ENCODE measurements at places on chromosomes 7 and 10.
A peak's percentile ranks its signal among the peaks of the same experiment; 100 is the strongest.

GRCh38 chr10:113853578-113854012 is 287 bp downstream of the DCLRE1A start:
- DNase-seq = no peak

GRCh38 chr10:96716390-96716789 is 3.9 kb downstream of the PIK3AP1 start:
- no peak for DNase-seq

DNA sequence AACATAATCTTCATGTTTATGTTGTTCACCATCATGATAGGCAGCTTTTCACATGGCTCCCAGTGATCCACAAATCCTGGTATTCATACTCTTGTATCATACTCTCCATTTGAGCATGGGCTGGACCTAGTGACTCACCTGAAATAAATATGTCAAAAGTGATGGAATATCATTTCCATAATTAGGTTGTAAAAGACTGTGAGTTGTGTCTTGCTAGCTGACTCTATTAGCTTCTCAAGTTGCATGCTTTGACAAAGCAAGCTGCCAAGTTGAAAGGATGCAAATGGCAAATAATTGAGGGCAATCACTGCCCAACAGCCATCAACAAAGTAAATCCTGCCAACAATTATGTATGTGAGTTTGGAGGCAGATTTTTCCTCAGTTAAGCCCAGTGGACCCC is 300.4 kb downstream of the AHR start:
- no peak for DNase-seq

DNA sequence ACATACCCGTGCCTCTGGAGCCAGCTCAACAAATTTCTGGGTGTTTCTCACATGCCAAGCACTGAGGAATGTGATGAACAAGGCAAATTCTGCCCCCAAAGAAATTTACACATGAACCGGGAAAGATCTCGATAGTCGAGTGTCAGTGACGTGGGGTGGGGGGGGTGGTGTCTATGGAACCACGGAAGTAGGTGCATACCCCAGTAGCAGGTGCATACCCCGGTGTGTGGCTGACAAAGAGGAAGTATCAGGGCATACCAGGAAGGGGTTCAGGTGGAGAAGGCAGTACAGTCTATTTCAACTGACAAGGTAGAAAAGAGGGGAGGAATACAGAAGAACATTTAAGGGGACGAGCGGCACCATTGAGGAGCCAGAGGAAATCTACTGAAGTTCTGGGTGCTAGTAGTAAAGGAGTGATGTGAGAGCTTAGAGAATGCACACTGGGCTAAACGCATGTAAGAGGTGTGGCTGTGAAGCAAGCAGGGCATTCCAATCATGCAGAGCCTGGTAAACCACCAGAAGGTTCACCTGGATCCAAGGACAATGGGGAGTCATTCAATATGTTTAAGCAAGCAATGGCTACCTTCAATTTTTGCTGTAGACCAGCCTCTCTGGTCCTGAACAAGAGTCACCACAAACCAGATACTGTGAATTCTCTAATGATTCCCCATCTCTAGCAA is 6.2 kb downstream of the CCDC6 start:
- no peak for DNase-seq

GRCh38 chr7:38831259-38831996 is 77.6 kb downstream of the VPS41 start:
- no peak for DNase-seq

DNA sequence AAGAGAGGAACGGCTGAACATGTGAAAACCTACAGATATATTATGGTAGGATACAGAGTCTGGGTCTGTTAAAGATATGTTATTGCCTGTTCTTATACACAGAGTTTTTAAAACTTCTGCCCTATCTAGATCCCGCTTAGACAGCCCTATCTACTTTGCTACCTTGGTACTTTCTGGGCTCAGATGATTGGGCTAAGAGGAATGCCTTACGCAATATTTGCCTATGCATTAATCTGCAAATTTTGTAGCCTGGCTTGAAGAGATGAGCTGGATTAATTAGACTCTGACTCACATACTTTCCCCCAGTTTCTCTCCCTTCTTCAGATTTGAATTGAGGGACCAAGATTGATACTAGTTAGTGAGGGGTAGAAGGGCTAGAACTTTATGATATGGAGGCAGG is 33.6 kb upstream of the A1CF start:
- no peak for DNase-seq

GRCh38 chr10:31745612-31746376 is 182.8 kb downstream of the ARHGAP12 start:
- DNase-seq = peak; percentile 99

DNA sequence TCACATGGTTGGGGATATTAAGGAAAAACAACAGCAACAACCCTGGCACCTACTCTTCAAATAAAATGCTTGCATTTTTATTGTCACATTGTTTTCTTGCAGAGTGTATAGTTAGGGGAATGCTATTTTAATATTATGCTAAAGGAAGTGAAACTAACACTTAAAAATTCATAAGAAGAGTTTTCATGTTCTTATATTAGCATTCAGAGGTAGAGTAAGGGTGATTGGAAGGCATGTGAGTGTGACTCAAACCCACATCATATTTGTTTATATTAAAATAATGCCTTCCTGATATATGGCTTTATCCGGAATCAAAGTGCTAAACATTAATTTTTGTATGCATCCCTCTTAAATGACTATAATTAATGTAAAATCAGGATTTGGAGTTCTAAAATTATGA is 59.8 kb upstream of the TES start:
- DNase-seq = no peak

Measured in myocyte (in vitro differentiated cells).